ENCODE measurements at places on chromosomes 13 and 19.

DNA sequence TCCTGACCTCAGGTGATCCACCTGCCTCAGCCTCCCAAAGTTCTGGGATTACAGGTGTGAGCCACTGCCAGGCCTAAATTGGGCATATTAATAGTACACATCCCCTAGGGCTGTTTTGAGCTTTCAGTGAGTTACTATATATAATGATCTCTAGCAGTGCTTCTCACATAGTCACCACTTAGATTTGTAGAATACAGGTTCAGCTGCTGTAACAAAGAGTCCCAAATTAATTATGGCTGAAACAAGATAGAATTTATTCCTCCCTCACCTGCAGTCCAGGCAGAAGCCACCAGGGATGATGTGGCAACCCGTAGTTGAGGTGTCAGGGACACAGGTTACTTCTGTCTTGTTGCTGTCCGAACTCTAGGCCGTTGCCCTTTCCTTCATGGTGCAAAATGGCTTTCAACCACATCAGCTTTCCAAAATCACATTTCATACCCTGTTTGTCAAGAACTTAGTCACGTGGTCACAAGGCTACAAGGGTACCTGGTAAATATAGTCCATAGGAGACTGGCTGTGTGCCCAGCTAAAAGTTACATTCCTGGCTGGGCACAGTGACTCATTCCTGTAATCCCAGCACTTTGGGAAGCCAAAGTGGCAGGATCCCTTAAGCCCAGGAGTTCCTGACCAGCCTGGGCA is 2.9 kb downstream of the PROSER3 start:
- DNase-seq = no peak

GRCh38 chr13:31209172-31209840 is 9.5 kb downstream of the B3GLCT start:
- DNase-seq = no peak

DNA sequence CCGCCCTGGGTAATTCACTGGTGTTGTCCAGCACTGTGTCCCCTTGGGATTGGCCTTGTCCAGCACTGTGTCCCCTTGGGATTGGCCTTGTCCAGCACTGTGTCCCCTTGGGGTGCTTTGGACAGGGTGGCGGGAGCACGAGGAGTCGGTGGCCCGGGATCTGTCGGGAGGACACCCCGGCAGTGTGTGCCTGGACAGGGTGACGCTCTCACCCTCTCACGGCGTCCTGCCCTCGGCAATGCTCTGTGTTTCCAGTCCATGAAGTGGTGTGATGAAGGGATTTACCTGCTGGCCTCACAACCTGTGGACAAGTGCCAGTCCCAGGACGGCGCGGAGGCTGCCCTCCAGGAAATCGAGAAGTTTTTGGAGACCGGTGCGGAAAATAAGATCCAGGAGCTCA is 29.9 kb upstream of the F7 start:
- DNase-seq = no peak

- no peak for DNase-seq
These were observed 1.1 kb upstream of the SWSAP1 start for GRCh38 chr19:11373166-11373884.

- no peak for DNase-seq
These were observed 94.8 kb downstream of the SOX1 start for GRCh38 chr13:112161521-112162301.

All from activated CD4-positive, alpha-beta T cell treated with anti-CD3 and anti-CD28 coated beads for 48 hours (primary cell).